Muscle of arm (tissue), 14 donors: ENCODE measurements at places on chromosomes 3 and 15. TPM values are rescaled to one million over a fixed set of nuclear protein-coding genes. Genes with fewer than 3 reads are reported as not detected.

Gene LMCD1
- 155 TPM for polyA plus RNA-seq

Gene FAM107A
- 1.5 TPM for polyA plus RNA-seq

Gene CCR8
- not detected for polyA plus RNA-seq

Gene SNRK
- polyA plus RNA-seq = not detected

Gene FANCD2OS
- not detected for polyA plus RNA-seq

Gene LMLN
- 8.0 TPM for polyA plus RNA-seq

Gene GRAMD2A
- polyA plus RNA-seq = not detected

Gene KLHL40
- polyA plus RNA-seq = 35.7 TPM

Gene CCR3
- polyA plus RNA-seq = not detected

Gene THPO
- 2.0 TPM for polyA plus RNA-seq

DNA sequence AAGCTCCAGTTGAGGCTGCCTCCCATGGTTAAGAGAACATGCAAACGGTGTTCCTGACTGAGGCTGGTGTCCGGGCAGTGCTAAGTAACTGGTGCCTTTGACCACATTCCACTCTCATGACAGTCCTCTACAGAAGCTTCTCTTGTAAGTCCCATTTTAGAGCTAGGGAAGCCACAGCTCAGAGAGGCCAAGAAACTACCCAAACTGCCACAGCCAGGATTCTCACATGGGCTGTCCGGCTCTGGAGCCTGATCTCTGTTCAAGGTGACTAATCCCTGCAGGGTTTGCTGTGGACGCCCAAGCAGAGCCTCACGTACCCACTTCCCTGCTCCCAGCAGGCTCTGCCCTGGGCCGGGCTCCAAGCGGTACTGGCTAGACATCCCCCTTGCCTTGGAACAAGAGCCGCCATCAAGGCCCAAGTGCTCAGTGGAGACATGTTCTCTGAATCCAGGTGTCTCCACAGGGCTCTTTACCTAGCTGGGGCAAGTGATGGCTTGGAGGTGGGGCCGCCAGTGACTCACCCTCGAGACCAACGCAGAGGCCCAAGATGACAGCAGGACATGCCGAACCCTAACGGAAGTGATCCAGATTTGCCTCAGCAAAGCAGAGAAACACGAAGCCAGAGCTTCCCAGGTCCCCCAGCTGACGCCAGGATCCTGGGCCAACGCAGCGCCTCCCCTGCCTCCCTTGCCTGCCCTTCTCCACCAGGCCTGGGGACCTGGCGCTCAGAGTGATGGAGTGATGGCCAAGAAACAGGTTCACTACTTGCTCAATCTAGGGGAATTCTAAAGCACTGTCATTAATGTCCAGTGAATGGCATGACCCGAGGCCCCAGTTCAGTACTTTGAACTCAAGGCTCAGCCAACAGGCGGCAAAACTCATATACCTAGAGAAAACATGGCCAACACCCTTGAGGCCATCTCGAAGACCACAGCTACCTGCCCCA lies 24.4 kb downstream of the KLHL25 start:
- no peak for DNase-seq

- peak; percentile 79 for DNase-seq
These were observed 1089.8 kb downstream of the ROBO2 start for GRCh38 chr3:78129707-78130106.

GRCh38 chr3:4680871-4681300 lies 187.7 kb downstream of the ITPR1 start:
- no peak for DNase-seq

DNA sequence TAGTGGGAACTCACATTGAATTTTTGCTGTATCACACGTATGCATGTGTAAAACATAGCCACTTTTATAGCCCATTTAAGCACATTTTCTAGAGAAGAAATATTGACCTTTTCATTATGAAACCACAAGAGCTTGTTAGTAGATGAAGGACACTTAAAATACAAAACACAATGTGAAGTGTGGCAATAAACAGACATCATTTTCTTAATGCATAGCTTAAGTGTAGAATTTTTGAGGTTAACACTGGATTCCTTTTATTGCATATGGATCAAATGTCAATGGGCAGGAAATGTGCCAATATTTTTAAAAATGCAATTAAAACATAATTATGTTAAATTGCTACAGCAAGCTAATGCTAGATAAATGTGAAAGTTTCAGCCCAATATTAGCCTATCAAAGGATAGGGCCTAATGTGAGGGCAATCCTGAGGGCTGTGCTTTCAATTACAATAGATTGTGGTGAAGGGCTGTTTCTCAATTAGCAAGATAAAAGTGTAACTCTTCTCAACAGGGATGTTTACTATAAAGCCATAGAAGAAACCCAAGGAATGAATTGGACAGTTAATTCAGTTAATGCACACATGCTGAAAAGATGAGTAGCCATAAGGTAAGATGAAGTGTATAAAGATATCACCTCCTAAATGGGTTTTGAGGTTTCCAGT lies 489.0 kb upstream of the CDIN1 start:
- DNase-seq = no peak

- DNase-seq = no peak
These were observed 549.8 kb downstream of the UNC13C start for GRCh38 chr15:54528021-54528420.

DNA sequence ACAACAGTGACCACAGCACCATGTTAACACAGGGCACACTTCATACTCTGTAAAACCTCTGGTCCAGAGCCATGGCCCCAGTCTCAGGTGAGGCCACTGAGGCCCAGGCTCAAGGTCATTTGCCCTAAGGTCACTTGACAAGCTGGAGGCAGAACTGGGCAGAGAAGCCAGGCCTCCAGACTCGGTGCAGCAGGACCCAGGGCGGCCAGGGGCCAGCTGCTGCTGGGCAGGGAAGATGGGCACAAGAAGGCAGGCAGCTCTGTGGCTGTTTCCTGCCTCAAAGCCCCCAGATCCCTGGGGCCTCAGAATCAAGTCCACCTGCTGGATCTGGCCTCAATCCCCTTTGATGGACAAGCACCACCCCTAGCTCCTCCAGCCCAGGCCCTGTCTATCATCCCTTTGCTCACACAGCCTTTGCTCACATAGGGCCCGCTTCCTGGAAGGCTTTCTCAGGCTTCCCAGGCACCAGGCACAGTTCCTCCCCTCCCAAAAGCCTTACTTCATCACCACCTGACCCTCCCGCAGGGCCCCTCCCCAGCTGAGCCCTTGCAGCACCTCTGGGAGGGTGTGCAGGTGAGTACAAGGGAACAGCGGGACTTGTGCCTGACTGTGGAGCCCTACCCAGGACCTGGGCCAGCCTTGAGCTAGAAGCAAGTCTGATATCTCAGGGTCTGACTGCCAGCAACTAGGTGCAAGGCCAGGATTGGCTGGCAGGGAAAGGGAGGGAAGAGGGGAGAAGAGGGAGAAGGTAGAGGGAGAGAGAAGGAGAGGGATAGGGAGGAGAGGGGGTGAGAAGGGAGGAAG lies 38.0 kb upstream of the LINGO1 start:
- DNase-seq = no peak

GRCh38 chr3:187920030-187920429 lies 174.8 kb upstream of the BCL6 start:
- no peak for DNase-seq

GRCh38 chr3:155494332-155494731 lies 200.8 kb upstream of the STRIT1 start:
- DNase-seq = no peak

DNA sequence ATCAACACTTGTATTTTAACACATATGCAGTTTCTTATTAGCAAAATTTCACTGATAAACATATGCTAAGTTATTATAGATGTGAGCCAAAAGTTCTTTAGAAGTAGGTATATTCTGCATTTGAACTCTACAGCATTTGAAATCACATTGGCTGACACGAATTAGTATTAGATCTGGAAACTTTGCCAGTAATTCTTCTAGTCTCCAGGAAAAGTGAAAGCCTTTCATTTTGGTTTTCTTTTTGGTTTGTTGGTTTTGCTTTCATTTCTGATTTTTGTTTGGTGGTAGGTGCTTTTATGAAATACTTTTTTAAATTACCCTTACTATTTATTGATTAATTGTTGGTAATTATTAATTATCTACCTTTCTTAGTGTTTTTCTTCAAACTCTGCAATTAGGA lies 72.9 kb downstream of the RBMS3 start:
- DNase-seq = no peak

GRCh38 chr15:97598353-97598798 lies 362.1 kb upstream of the ARRDC4 start:
- DNase-seq = no peak

GRCh38 chr15:51077221-51078153 lies 17.2 kb downstream of the TNFAIP8L3 start:
- DNase-seq = peak; percentile 67

DNA sequence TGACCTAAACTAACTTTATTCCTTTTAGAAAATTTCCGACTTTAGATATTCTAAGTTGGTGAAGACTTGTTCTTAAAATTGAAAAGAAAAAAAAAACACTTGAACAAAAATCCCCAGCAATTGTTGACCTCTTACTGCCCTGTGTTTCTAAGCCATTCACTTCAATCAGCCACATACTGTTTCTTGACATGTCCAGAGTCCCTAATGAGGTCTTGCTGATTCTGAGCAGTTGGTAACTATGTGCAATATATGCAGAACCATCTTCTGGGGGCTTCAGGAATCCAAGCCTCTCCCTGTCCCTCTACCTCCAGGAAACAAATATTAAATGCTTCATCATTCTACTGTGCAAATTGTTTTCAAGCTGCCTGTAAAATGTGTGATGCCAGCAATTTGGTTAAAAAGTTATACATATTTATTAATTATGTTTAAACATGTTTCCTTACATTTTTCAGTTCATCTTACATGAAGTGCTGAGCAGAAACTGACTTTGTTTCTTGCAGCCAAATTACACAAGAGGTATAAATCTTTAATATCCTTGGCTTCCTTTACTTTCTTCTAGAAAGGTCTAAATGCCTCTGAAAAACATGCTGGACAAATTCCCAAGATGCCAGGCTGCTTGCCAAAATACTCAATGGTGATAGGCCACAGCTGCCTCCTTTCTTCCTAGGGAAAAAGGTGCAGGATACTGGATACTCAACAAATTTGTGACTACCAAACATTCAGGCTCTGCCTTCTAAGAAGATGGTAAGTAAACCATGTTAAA lies 19.8 kb upstream of the GYG1 start:
- no peak for DNase-seq

DNA sequence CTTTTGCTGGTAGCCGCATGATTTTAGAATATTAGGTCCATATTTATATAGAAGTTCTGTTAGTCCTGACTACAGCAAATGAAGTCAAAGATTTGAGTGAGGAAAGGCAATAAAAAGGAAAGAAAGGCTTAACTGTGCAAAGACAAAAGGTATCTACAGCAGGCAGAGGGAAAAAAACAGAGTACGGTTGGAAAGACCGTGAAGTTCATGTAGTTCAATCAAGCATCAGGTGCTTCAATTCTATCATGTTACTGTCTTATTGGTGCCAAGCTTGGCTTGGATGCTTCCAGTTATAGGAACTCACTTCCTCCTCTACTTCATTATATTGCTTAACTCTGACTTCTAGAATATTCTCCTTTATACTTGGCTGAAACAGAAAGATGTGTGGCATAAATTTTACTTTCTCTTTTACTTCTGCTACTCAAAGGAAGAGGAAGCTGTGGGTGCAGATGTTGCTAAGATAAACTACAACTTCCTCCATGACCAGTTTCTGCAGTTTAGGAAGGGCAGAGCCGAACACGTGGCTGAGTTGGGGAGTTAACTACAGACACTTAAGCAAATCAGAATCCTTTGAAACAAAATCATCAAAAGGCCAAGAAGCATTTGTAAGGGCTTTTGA lies 72.6 kb upstream of the ZBED2 start:
- no peak for DNase-seq

DNA sequence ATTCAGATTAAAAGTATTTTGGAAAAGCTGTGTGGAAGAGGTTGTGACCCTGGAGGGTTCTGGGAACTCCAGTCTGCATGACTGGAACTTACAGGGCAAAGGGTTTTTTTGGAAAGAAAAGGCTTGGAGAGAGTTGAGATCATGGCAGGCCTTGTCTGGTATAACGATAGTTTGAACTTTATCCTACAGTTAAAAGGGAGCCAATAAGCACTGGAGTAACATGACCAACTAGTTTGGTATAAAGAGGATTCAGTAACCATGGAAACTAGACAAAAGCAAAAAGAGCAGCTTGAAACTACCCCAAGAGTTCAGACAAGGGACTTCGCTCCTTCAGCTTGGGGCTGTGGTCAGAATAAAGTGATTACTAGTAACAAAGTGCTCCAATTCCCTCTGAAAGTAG lies 151.2 kb upstream of the TMCO5A start:
- no peak for DNase-seq

GRCh38 chr3:190004656-190005055 lies 116.0 kb downstream of the P3H2 start:
- no peak for DNase-seq

GRCh38 chr3:125194849-125195601 lies 17.5 kb downstream of the SLC12A8 start:
- DNase-seq = no peak

- DNase-seq = no peak
These were observed 674.7 kb downstream of the MECOM start for GRCh38 chr3:168988853-168989252.

DNA sequence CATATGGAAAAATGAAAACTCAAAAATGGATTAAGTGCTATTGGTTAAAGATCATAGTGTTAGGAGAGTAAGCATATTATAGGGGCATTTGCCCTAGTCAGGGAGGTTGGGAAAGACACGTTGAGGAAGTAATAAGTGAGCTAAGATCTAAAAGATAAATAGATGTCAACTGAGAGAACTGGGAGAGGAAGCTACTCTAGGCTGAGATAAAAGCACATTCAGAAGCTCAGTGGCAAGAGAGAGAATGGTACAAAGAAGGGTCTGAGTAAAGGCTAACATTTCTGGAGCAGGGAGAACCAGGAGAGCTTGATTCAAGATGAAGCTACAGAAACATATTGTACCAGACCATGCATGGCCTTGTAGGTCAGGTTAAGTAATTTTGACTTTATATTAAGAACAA lies 63.9 kb downstream of the TRPC1 start:
- no peak for DNase-seq

DNA sequence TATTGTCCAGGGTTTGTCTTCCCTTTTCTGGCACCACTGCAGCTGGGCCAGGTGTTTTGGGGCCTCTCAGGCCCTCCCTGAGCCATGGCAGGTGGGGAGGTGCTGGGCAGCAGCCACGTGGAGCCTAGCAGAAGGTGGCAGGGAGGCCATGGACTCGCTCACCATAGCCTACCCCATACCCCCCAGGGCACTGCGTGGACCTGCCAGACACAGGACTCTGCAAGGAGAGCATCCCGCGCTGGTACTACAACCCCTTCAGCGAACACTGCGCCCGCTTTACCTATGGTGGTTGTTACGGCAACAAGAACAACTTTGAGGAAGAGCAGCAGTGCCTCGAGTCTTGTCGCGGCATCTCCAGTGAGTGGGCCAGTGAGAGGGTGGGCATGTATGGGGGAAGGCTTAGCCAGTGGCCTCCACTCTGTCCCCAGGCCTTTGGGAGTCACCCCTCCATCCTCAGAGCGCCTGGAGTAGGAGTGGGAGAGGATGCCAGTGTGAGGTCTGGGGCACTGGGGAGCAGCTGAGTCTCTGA lies 11.9 kb downstream of the SPINT1 start:
- no peak for DNase-seq

- peak; percentile 58 for DNase-seq
These were observed 28.4 kb downstream of the P3H2 start for GRCh38 chr3:190092250-190092649.

GRCh38 chr3:72601060-72601459 lies 247.2 kb downstream of the SHQ1 start:
- DNase-seq = no peak
